ENCODE measurements at places on chromosomes 4 and X.

GRCh38 chrX:121191779-121192178 is 144.4 kb downstream of the GLUD2 start:
- DNase-seq: no peak

GRCh38 chr4:128812442-128813235 is 3.1 kb downstream of the JADE1 start:
- peak; percentile 87 for DNase-seq

GRCh38 chr4:82362565-82362964 is 11.2 kb downstream of the HNRNPD start:
- DNase-seq: no peak

- no peak for DNase-seq
Measured at GRCh38 chrX:144219035-144219434, 335.2 kb downstream of the UBE2NL start.

GRCh38 chrX:135512508-135513129 is 7.8 kb upstream of the INTS6L start:
- DNase-seq: no peak
